ENCODE measurements at places on chromosomes 4 and X.

DNA sequence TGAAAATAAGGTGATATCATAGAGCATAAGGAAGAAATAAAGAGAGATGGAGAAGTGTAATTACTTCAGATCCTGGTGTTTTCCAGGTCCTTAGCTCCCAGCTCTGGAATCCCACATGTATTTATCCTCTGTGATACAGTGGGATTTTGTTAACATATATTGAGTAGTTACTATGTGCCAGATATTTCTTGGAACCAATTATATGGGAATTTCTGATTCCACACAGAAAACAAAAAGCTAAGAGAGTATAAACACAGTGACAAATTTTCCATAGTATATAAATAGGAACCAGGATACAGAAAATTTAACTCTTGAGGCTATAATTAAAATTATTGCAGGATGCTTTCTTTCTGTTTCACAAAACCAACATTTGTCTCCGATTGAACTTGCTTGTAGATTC is 1067.5 kb downstream of the PCDH7 start:
- DNase-seq = no peak

GRCh38 chr4:6494431-6495295 is 22.2 kb upstream of the PPP2R2C start:
- no peak for DNase-seq

GRCh38 chr4:57374866-57375595 is 264.8 kb upstream of the IGFBP7 start:
- no peak for DNase-seq

DNA sequence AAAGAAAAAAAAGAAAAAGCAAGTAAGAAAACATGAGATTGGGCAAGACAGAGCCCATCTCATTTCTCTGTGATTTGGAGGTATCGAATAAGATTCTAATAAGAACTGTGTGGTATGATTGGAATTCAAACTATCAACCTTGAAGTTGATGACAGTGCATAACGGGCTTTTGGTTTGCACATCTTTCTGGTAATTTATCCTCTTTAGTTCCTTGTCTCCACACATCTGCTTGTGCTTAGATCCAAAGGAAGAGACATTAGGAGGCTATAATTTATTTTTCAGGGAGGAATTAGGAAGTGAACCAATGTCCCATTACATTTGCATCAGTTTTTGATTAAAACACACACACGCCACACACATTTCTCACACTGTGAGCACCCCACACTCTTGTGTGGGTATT is 149.9 kb downstream of the ARSF start:
- DNase-seq = no peak

- no peak for DNase-seq
Observed at GRCh38 chrX:20567108-20567507, 300.4 kb upstream of the RPS6KA3 start.

- no peak for DNase-seq
Observed at GRCh38 chr4:145881576-145881975, 57.0 kb downstream of the ZNF827 start.

GRCh38 chr4:144658903-144659302 is 12.9 kb downstream of the HHIP start:
- DNase-seq = no peak
